ENCODE measurements at places on chromosomes 5 and 9.

- no peak for DNase-seq
Measured at GRCh38 chr9:136105398-136106135, 10.5 kb upstream of the NACC2 start.

DNA sequence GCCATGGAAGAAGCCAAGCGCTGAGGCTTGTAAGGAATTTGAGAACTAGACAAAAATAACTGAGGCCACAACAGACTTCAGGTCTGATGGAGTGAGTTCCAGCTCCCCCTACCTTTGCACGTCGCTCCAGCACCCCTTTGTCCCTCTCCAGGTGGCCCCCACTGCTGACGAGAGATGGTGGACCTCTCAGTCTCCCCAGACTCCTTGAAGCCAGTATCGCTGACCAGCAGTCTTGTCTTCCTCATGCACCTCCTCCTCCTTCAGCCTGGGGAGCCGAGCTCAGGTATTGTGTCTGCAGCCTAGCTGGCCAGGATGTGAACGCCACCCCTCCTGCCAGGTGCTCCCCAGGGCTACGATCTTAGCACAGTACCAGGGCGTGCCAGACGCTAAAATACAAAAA is 5.2 kb downstream of the BTNL9 start:
- DNase-seq, result no peak

DNA sequence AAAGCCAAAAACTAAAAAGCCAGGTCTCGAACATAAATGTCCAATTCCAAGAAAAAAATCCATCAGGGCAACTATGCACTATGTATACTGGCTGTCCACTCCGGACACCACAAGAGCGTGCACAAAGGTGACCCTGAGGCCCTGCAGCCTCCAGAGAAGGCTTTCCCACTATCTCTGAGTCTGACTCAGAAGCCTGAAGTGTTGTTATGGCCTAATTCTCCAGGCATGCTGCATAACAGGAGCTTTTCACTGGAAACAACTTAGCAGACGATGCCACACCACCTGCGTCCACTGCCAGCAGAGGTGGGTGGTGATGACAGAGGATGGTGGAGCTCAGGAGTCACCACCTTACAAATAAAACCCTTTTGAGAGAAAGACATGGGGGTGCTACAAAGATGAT is 63.7 kb downstream of the HABP4 start:
- no peak for DNase-seq

DNA sequence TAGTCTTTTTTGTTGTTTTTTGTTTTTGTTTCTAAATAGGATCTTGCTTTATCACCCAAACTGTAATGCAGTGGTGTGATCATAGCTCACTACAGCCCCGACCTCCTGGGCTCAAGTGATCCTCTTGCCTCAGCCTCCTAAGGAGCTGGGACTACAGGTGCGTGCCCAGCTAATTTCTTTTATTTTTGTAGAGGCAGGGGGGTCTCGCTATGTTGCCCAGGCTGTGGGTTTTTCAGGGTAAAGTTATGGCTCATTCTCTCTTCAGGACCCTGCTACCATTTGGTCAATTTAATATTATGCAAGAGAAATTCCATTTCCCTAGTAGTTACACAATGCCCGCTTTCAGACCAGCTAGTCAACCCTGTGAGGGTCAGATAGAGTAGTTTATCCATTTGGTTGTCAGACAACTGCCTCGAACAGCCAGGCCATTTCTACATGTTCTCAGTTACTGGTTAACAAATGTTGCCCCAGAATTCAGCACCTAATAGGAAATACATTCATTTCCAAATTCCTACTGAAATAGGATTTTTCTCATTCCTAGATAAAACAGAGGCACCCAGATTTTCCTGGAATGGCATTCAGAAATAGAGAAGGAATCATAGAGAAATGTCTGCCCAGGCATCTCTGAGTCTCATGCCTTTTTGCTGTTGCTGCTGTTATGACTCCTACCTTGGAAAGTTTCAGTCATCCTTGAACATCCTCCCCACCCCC is 6.4 kb upstream of the GLIS3 start:
- no peak for DNase-seq

- DNase-seq, result no peak
Measured at GRCh38 chr5:59328709-59329296, 564.7 kb downstream of the PDE4D start.

- no peak for DNase-seq
Measured at GRCh38 chr9:135186248-135187164, 99.0 kb downstream of the OLFM1 start.

GRCh38 chr5:160921423-160922285 is 69.6 kb upstream of the ATP10B start:
- no peak for DNase-seq

DNA sequence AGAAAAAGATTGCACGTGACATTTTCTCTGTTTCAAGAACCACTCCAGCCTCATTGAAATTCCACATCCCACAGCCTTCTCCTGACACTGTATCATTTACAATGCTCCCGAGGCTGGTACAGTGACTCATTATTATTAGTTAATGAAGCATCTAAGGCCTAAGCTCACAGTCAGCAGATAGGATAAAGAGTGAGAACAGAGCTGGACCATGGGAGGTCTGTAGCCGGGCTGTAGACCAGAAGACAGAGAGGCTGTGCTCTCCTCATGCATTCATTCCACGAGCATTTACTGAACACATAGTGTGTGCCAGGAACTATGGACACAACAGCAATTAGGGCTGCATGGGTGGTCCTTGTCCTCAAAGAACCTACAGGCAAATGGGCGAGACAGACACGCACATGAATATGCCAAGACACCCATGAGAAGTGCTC is 47.3 kb upstream of the GALNT10 start:
- no peak for DNase-seq

DNA sequence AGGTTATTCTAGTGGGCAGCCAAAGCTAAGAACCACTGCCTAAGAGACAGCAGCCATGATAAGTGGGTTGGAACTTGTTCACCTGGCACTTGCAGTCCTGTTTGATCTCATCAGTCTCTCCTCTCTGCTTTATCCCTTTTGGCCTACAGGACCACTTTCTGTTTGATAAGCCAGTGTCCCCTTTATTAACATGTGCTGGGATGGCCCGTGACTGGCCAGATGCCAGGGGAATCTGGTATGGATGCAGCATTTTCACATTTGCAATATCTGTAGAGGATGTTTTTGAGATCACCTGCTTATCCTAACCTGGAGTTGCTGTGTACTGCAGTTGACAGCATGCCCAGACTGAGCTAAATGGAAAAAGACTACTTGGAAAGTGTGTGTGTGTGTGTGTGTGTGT is 23.6 kb downstream of the CKMT2 start:
- DNase-seq, result no peak

DNA sequence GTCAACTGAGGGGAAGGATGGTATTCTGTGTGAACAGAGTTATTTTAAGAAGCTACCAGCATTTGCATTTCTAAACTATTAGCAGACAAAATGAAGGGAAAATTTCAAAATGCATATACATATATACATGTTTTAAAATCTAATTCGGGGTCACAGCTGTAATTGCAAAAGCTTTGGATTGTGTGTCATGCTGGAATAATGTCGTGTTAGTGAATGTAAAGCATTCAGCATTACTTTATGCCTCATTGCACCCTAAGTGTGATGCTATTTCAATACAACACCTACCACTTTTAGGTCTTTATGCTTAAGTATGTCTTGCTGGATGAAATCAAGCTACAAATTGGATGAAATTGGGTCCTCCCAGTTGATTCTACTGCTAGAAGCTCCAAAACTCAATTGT is 687.6 kb upstream of the MEF2C start:
- no peak for DNase-seq

DNA sequence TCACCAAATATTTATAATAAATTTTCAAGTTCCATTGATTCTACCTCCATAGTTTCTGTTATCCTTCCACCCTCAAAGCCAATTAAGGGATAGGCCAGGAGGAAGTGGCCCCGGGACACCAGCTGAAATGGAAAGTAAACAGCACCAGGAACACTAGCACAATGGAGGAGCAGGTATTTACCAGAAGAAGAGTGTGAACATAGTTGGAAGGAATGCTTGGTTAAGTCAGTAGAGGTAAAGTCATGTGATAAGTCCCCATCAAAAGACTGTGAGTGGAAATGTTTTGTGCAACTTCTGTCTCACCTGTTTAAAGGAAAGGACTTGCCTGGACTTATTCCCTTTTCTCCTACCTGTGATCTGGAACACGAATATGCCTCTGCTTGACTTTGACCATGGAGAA is 146.7 kb upstream of the RAI14 start:
- no peak for DNase-seq

- DNase-seq, result no peak
Measured at GRCh38 chr5:19866090-19866450, 121.9 kb downstream of the CDH18 start.

DNA sequence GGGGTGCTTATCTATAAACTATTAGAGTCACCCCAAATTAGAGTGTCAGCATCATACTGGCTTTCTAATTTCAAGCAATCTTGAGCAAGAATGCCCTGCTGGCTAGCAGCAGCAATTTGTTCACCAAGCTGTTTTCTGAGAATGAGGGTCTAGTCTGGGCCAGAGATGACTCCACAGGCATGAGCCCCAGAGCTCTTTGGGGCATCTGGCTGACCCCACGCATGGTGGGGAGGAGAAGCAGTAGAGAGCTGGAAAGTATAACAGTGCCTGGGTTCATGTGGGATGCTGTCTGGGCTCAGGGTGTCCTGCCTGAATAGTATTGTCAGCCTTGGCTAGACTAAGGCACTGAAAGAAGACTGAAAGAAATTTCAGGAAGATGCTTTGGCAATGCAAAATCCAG is 64.9 kb downstream of the C6 start:
- DNase-seq, result no peak

DNA sequence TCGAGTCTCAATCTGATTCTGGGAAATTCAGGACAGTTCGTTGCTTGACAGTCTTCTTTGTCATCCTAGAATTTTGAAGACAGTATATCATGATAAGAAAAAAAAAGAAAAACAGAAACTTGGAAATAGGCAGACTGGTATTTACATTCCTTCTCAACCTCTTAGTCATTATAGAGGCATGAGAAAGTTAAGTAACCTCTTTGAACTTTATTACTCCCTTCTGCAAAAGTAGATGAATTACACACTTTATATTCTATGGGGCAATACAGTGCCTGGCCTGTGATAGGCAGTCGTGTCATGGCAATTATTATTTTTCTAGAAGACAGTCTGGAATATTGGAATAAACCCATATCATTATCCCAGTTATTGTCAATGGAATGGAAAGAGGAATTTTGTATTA is 828.9 kb downstream of the TLR4 start:
- DNase-seq, result no peak

DNA sequence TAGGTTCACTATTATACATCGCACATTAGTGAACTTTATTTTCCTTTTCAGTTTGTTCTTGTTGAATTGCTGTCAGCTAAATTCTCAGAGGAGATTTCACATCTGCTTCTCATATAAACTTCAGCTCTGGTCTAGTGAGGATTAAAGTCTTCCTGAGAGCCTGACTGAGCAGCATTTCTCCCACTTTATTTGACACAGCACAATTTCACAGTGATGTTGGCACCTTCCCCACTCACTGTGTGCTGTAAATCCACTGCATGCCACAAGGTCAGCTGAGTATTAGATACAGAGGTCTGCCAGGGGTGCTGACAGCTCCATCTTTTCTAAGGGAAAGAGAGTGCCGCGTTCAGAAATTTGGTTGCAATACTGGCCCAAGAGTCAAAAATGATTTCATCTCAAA is 567.4 kb downstream of the PRR16 start:
- DNase-seq, result no peak

DNA sequence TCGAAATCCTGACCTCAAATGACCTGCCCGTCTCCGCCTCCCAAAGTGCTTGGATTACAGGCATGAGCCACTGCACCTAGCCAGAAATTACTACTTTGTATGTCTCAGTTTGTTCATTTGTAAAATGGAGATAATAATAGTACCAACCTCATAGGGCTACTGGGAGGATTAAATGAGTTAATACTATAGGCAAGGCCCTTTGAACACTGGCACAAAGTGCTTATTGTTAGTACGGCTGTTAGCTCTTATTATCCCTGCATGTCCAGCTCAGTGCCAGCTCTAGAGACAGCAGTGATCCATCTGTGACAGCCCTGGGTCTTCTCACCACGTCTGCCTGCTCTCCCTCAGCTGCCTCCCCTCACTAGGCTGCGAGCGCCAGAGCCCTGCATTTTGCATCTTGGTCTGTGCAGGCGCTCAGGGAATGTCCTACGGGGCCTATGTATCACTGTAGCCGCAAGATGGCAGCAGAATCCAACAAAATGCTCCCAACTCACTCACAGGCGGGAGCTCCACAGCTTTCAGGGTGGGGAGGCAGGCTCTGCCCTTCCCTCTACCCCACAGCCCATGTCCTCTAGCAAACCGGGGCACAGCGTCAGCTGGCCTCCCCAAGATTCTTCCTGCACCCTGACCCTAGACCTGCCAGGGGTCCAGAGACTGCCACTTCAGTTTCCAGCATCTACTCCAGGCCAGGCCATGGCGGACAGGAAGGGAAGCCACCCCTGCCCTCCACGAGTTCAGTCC is 17.7 kb upstream of the AKNA start:
- DNase-seq, result peak; percentile 86

DNA sequence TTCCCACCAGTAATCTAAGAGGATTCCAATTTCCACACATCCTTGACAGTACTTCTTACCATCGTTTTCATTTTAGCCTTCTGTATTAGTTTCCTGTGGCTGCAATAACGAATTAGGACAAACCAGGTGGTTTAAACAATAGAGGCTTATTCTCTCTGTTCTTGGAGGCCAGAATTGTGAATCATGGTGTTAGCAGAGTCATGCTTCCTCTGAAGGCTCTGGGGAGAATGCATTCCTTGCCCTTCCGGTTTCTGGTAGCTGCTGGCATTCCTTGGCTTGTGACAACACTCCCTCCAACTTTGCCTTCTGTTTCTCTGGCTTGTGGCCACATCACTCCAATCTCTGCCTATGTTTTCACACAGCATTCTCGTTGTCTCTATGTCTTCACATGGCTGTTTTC is 23.5 kb downstream of the RIGI start:
- no peak for DNase-seq
